ENCODE measurements at places on chromosomes 16 and 17.

GRCh38 chr17:42526031-42526444, 10.0 kb upstream of the NAGLU start:
- DNase-seq = no peak

DNA sequence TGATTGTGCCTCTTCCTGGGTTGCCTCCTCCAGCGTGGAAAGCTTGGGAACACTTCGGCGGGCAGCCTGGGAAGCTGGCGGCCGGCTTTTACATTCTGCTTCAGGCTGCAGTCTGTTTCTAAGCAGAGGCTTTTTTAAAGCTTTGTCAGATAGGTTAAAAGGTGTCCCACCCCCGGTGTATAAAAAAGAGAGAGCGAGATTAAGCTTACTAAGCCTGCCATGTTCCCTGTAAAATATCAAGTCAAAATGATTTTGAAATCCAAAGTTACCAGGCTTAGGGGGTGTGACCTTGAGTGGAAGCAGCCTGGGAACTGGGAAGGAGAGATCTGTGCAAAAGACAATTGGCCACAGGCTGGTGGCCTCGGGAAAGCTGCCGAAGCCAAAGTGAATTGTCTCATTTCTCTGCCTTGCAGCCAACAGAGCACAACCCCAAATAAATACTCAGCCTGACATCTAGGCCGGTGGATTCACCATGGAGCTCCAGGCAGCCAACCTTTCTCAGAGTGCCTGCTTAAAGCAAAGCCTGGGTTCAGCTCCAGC, 254.5 kb downstream of the FTO start:
- DNase-seq = no peak

DNA sequence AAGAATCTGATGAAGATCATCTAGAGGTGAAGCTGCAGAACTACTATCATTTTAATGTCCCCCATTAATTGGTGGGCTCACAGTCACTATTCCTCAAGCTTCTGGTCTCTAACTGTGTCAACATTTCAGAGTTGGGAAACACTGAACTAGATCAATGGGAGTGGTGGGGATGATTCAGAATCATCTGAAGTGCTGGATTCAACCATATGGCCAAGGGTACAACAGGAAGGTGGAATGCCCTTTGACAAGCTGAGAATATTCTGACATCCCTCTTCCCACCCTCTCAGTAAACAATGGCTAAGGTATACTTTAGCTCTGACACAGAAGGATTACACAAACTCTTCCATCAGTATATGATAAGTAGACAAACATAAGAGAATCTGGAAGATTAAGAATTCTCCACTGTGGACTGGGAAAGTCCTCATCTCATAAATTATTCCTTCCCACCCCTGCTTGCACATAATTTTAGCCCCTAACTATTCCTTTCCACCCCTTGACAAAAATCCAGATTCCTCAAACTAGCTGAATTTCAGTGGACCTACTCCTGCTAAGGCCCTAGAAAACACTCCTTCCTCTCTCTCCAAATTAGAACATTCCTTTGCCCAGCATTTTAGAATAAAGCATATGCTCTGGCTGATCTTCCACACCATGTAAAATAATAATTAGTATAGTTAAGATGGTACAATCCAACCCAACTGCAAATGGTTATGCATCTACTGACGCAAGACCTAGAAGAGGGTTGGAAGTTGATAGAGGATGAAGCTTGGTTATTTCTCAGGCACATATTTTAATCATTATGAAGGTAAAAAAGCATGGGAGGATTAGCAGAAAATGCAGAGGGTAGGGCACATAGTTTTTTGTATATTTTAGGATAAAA, 16.3 kb upstream of the RFFL start:
- no peak for DNase-seq

GRCh38 chr16:14300705-14301168, 229.6 kb downstream of the MRTFB start:
- peak; percentile 81 for DNase-seq

GRCh38 chr16:74771656-74772315, 2.8 kb downstream of the FA2H start:
- peak; percentile 79 for DNase-seq

GRCh38 chr17:74528491-74529199, 2.6 kb downstream of the CD300LB start:
- DNase-seq = peak; percentile 73

- no peak for DNase-seq
Observed at GRCh38 chr16:86680162-86680561, 101.8 kb downstream of the FOXL1 start.

DNA sequence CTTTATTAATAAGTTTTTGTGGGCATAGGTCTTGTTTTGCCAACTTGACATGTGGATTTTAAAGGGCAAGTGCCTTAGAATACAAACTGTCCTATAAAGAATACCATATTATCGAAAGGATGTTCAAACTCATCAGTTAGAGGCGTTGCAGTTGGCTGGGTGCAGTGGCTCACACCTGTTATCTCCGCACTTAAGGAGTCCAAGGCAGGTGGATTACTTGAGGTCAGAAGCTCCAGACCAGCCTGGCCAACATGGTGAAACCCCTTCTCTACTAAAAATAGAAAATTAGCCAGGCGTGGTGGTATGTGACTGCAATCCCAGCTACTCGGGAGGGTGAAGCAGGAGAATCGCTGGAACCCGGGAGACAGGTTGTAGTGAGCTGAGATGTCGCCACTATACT, 472.0 kb downstream of the WWOX start:
- DNase-seq = no peak

DNA sequence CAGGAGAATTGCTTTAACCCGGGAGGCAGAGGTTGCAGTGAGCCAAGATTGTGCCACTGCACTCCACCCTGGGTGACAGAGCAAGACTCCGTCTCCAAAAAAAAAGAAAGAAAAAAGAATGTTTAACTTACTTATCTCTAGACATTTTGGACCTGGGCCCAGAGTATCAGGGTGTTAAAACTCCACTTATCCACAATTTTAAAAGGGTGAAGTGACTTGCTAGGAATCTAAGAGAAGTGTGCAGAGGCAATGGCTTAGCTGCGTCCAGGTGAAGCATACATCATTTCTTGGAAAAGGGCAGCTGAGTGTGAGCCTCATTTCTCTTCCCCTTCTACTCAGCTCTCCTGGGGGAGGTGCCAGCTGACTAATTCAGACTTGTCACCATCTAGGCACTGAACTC, 25.1 kb downstream of the ALDH3A2 start:
- DNase-seq = peak; percentile 46

DNA sequence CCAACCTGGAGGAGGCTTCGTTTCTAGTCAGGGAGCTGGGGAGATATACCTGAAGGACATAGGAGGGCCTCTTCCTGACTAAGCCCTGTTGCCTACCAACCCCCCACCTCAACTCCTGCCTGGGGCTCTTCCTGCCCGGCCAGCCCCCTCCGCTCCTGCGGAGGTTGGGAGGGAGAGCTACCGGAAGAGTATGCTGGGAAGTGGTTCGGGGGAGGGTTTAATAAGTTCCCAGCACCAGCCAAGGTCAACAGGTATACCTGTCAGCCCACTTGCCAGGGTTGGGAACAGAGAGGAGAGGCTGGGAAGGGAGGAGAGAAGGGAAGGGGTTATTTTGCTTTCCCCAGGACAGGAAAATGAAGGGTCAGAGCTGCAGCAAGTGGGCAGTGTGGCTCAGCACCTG, 4.7 kb downstream of the PPP1R1B start:
- no peak for DNase-seq

DNA sequence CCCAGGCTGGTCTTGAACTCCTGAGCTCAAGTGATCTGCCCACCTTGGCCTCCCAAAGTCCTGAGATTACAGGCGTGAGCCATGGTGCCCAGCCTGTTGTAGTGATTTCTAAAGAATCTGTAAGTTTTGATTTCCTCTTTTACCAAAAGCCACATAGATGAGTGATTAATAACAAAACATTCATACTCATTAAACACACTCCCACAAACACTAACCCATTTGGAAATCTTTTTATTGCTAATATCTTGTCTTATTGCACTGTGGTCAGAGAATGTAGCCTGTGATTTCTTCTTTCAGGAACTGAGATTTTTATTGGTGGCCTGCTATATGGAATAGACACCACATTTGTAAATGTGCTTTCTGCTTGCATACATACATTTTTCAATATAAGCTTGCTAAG, 31.6 kb downstream of the MYH10 start:
- DNase-seq = no peak

DNA sequence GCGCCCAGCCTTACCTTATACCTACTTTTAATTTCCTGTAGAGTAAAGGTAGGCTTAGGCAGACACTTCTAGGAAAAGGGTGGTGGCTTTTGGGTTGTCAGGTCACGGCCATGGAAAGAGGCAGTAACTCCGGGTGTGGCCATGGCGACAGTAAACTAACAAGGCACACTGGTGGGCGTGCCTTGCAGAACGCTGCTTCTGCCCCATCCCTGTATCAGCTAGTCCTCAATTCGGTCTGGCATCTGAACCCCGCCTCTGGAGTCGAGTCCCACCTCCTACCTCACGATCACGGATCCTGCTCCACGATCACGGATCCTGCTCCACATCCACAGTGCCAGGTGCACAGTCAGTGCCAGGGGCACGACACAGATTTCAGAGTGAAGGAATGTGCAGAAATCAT, 5.6 kb downstream of the ADCY9 start:
- no peak for DNase-seq

GRCh38 chr17:63446753-63447470, 806 bp upstream of the CYB561 start:
- DNase-seq = peak; percentile 94

DNA sequence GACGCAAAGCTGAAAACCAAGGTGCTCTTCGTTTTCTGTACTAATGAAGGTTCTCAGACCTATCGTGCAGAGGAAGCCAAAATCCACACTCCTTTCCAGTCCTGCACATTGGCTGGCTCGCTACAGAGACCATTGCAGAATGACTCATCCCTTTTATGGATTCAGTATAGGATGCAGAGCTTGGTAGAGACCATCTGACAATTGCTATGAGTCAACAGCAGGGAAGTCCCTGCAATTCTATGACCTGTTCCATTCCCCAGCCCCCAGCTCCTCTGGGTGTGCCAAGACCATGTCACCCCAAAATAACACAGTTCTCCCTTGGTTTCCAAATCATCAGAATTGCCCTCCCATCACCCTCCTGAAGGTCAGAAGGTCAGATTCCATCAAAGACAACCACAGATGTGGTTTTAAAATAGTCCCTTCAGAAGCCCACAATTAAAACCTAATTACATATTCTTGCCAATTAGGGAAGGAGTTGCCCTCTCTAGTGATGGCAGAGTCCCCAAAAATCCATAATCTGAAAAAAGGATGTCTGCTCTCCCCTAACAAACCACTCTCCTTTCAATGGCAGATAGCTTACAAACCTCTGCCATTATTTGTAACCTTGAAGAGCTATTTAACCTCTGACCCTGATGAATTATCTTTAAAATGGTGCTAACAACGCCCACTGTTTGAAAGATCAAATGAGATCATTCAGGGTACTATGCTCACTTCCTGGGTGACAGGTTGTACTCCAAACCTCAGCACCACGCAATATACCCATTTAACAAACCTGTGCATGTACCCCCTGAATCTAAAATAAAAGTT, 108.2 kb upstream of the RBBP6 start:
- DNase-seq = no peak

GRCh38 chr16:75198135-75198600, 8.8 kb downstream of the CTRB2 start:
- DNase-seq = peak; percentile 84

DNA sequence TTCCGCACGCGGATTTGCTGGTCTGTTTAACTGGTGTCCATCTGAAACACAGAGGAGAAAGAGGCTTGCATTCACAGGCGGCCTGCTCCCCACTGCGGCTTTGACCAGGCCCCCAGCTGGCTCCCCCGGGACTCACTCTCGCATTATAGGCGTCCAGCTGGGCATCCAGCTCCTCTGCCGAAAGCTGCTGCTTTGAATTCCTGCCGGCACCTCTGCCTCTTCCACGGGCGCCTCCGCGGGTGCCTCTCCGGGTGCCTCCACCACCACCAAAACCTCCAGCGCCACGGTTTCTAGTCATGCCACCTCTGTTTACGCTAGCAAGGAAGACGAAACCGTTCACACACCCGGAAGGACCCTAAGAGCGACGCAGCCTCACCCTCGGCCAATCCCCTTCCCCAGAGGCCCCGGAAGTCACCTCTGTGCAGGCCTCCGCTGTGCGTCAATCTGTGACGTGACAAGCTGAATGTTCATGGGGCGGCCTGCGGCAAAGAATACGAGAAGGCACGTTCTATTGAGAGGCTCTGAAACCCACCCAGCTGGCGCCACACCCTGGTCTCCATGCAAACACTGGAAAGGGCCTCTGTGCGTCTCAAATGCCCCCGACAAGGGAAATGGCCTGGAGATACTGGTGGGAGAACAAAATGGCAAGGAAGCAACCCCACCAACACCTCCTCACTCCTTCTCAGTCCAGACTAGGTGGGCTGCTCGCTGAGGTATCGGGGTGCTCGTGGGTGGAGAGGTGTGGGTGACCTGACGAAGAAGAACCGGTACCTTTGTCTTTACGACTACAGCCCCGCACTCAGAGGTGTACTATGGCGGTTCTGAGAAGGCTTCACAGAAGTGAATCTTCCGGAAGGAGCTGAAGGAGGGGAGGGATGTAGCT, 3.0 kb downstream of the ALYREF start:
- DNase-seq = no peak

DNA sequence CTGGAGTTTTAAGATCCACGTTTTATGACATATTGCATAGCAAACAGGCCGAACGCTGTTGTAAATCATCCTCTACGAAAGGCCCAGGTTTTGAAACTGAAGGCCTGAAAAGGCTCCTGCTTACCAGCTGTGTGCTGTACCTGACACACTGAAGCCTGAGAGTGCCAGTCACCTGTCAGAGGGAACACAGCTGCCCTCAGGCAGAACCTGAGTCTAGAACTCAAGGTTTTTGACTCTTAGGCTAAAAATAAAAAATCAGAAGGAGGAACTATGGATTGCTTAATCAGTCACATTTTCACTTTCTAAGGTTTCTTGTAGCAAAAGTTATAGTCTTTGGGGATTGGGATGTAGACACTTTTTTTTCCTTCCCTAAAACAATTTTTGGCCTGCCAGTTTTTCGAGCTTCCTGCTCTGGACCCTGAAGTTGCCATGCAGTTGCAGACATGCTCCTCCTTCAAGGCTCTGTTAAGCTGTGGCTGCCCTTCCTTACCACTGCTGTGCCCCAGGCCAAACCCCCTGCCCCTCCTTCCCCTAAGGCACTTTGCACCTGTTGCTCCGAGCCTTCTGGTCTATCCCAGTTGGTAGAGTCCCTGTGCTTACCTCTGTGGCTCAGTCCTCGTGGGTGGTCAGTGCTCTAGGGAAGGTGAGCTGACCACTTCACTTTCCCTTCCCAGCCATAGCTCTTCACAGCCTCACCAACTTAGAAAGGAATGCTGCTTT, 56.6 kb downstream of the TENT4B start:
- DNase-seq = no peak

GRCh38 chr16:73020409-73020884, 27.5 kb downstream of the ZFHX3 start:
- peak; percentile 66 for DNase-seq

GRCh38 chr16:22250522-22250921, 44.4 kb downstream of the EEF2K start:
- DNase-seq = no peak

- no peak for DNase-seq
Observed at GRCh38 chr16:1656808-1657617, 21.1 kb upstream of the JPT2 start.

Measured in lower leg skin (tissue), 4 donors.